ENCODE measurements at places on chromosomes 6 and 20.

GRCh38 chr6:117616391-117617209 is 14.3 kb upstream of the GOPC start:
- DNase-seq = no peak

- no peak for DNase-seq
These were observed 20.3 kb upstream of the SYNDIG1 start for GRCh38 chr20:24449026-24449720.

DNA sequence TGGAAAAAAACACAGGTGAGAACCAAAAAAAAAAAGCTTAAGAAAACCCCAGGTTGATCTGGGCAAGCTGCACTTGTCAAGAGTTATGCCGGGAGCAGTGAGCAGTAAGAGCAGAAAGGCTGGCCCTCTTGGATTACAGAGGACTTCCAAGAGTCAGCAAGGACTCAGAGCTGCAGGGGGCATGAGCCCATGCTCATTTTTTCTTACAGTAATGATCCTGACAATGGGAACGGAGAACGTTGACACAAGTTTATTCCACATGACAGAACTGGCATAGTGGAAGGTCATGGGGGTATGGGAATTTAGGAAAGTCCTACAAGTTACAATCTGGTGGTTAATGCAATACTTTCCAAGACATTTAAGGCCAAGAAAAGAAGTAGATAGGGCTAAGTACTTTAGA is 256.6 kb downstream of the GMDS start:
- DNase-seq = no peak

DNA sequence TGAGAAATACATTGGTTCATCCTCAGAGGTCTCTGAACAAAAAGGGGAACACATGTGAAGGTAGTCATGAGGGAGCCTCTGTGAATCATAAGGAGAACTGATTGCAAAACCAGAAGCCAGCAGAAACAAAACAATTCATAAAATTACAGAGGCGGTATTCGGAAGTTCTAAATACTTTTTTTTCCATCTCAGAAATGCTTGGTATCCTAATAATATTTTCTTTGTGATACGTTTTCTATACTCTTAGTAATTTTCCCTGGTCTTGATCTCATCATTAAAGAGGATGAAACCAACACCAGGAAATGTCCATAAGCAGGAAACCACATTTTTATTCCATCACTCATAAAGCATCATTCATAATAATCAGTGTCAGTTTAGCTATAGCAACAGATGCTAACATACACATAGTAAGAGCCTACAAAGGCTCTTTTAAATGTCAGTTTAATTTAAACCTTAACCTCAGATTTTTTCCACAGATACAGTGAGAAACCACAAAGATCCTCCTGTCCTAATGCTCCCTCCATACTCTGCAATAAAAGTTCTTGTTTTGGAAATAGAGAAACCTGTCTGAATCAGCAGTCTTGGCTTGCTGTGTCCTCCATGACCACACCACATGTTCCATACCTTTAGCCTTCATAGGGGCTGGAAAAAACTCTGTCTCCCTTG is 29.2 kb downstream of the SGK1 start:
- no peak for DNase-seq

GRCh38 chr20:46857061-46857831 is 37.4 kb upstream of the EYA2 start:
- DNase-seq = no peak

GRCh38 chr20:1830240-1830639 is 65.0 kb upstream of the SIRPA start:
- no peak for DNase-seq

- DNase-seq = no peak
These were observed 8.7 kb upstream of the GATA5 start for GRCh38 chr20:62484478-62484877.

GRCh38 chr6:10999994-11000393 is 44.1 kb downstream of the ELOVL2 start:
- no peak for DNase-seq
